ENCODE measurements at places on chromosomes 11 and 22. TPM values are rescaled to one million over a fixed set of nuclear protein-coding genes. Genes with fewer than 3 reads are reported as not detected.
A peak's percentile ranks its signal among the peaks of the same experiment; 100 is the strongest.

The C22orf42 gene
- total RNA-seq: not detected

DNA sequence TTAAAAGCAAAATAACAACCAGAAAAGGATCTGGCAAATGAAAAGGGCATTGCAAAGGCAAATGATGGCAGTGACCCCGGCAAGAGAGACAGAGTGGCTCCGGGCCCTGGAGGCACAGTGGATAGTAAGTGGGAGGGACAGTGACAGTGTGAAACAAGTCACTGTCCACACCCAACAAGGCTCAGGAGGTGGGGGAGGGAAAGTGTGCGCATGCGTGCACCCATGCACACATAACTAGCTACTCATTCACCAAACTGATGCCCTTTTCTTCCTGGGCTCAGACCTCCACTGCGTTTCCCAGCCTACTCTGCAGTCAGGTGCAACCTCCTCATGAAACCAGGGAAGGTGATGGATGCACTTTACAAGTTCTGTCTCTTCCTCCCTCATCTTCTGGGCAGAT is 108.4 kb downstream of the SHANK2 start:
- no peak overlapping the region for H3K27ac ChIP-seq
- no peaks in the 10 kb centered on the region for H3K4me1 ChIP-seq
- H3K36me3 ChIP-seq: no peaks in the 10 kb centered on the region

GRCh38 chr11:67820081-67820480 is 145.7 kb upstream of the ALDH3B2 start:
- no peak overlapping the region for H3K4me3 ChIP-seq
- no peaks in the 10 kb centered on the region for H3K4me1 ChIP-seq
- DNase-seq: peak; percentile 3
- H3K36me3 ChIP-seq: no peaks in the 10 kb centered on the region

The RAB38 gene
- total RNA-seq: 8.1 TPM

The LYVE1 gene
- total RNA-seq: 108 TPM

GRCh38 chr11:36135076-36135475 is 154.1 kb downstream of the COMMD9 start:
- no peaks in the 10 kb centered on the region for H3K4me1 ChIP-seq
- DNase-seq: no peak
- no peaks in the 10 kb centered on the region for H3K27me3 ChIP-seq
- H3K27ac ChIP-seq: no peak overlapping the region

The RBX1 gene
- 45.6 TPM for total RNA-seq

GRCh38 chr11:131770801-131771200 is 400.4 kb downstream of the NTM start:
- H3K27me3 ChIP-seq: peaks cover 6% of the 10 kb centered on the region
- H3K27ac ChIP-seq: no peak overlapping the region
- no peak for DNase-seq
- H3K4me3 ChIP-seq: no peak overlapping the region
- no peaks in the 10 kb centered on the region for H3K4me1 ChIP-seq

- H3K36me3 ChIP-seq: peaks cover 57% of the 10 kb centered on the region
- H3K27ac ChIP-seq: no peak overlapping the region
- DNase-seq: no peak
Observed at GRCh38 chr22:46286006-46286405, 10.7 kb upstream of the GTSE1 start.

The GCAT gene
- total RNA-seq: 8.8 TPM

The MADD gene
- 50.1 TPM for total RNA-seq

The FXYD2 gene
- 3.6 TPM for total RNA-seq

The DDI1 gene
- total RNA-seq: not detected

GRCh38 chr11:125228445-125228844 is 63.9 kb downstream of the PKNOX2 start:
- H3K4me1 ChIP-seq: peaks cover 12% of the 10 kb centered on the region
- no peak overlapping the region for H3K4me3 ChIP-seq
- H3K27me3 ChIP-seq: no peaks in the 10 kb centered on the region
- H3K36me3 ChIP-seq: no peaks in the 10 kb centered on the region

- H3K36me3 ChIP-seq: peaks cover 59% of the 10 kb centered on the region
- H3K27me3 ChIP-seq: no peaks in the 10 kb centered on the region
- DNase-seq: no peak
- peak overlapping the region; percentile 63 for H3K27ac ChIP-seq
- peak overlapping the region; percentile 98 for H3K4me3 ChIP-seq
Observed at GRCh38 chr11:65431451-65432099, 9.0 kb downstream of the NEAT1 start.

The NLRX1 gene
- 17.7 TPM for total RNA-seq

The OPCML gene
- total RNA-seq: not detected

The KDM4D gene
- 0.52 TPM for total RNA-seq

- no peaks in the 10 kb centered on the region for H3K27me3 ChIP-seq
- no peaks in the 10 kb centered on the region for H3K4me1 ChIP-seq
- no peak overlapping the region for H3K4me3 ChIP-seq
- no peak overlapping the region for H3K27ac ChIP-seq
- no peak for DNase-seq
Observed at GRCh38 chr11:70173018-70173417, 30.1 kb upstream of the FADD start.

The LRP4 gene
- 14.0 TPM for total RNA-seq

The TPBGL gene
- total RNA-seq: 0.64 TPM

DNA sequence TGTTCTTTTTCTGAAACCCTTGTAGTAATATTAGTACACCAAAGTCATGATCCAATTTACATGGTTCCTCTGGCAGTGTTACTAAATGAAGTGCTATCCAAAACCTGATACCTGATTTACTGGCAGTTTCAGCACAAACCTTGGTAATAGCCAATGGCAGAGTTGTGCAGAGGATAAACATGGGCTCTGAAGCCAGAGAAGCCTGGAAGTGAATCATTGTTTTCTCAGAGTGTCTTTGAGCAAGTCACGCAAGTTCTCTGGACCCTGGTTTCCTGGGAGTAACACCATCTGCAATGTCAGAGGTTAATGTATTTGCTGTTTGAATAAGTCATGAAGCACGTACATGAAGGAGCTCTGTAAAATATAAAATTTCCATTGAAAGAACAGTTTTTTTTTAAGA is 222.3 kb upstream of the NARS2 start:
- no peak for DNase-seq
- peaks cover 32% of the 10 kb centered on the region for H3K4me1 ChIP-seq
- no peak overlapping the region for H3K4me3 ChIP-seq
- no peak overlapping the region for H3K27ac ChIP-seq
- no peaks in the 10 kb centered on the region for H3K36me3 ChIP-seq

DNA sequence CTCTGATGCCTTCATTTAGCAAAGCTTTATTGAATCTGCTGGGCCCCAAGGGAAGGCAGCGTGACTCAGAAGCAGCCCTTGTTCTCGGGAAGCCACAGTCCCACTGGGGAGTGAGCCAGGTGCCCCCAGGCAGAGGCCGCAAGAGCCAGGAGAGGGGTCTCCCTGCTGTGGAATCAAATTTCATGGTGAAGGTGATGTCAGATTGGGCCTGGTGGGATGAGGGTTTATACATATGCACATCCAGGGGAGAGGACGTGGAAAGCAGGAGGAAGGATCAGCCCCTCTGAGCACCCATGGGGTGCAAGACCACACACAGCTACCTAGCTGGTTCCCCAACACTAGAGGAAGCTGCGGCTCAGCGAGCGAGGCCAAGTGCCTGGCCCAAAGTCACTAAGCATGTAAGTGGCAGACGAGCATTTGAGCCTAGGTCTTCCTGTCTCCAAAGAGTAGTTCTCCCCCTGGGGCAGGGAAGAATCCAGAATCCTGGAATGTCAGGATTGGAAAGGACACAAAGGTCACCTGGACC is 2.0 kb downstream of the SYNGR1 start:
- no peak overlapping the region for H3K27ac ChIP-seq
- no peak for DNase-seq
- no peak overlapping the region for H3K4me3 ChIP-seq
- H3K4me1 ChIP-seq: peaks cover 16% of the 10 kb centered on the region
- H3K27me3 ChIP-seq: no peaks in the 10 kb centered on the region

DNA sequence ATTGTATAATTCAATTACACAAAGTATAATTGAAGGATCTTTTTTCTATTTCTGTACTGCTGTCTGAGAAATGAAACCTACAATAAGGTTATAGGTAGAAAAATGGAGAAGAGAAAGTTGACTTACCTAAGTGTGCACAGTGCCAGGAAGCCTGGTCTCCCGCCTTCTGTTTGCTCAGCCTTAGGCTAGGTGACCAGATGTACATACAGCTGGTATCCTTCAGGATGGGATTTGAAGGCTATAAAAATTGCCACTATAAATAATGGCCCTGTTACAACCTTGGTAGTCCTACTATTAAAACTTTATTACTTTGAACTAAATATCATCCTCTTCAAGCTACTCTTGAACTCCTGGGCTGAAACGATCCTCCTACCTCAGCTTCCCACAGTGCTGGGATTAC is 19.7 kb downstream of the OR51E2 start:
- DNase-seq: no peak
- no peaks in the 10 kb centered on the region for H3K27me3 ChIP-seq
- H3K4me1 ChIP-seq: no peaks in the 10 kb centered on the region
- H3K4me3 ChIP-seq: no peak overlapping the region

- H3K36me3 ChIP-seq: no peaks in the 10 kb centered on the region
- peak; percentile 67 for DNase-seq
- no peaks in the 10 kb centered on the region for H3K27me3 ChIP-seq
- no peaks in the 10 kb centered on the region for H3K4me1 ChIP-seq
- no peak overlapping the region for H3K4me3 ChIP-seq
Observed at GRCh38 chr11:65141896-65142494, 7.7 kb upstream of the SYVN1 start.

DNA sequence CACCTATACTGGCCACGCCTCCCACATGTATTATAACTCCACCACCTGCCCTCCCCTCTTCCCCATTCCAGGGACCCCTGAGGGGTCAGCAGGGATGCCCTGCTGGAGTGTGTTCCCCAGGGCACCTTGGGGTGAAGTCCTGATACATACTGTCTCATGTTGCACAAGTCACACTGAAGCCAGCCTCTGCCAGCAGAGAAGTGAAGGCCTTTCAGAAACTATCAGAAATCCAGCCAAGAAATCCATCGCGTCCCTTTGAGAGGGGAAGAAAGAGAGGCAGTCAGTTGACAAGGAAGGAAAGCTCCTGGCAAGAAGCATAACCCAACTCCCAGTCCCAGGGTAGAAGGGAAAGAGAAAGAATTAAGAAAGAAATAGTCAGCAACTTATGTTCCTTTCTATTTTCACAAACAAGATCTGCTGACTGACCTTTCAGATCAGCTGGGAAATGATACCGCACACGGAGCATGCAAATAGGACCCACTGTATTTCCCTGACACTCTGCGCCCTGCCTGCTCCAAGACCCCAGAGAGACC is 45.2 kb downstream of the SC5D start:
- H3K4me1 ChIP-seq: peaks cover 4% of the 10 kb centered on the region
- DNase-seq: no peak
- no peaks in the 10 kb centered on the region for H3K36me3 ChIP-seq
- no peaks in the 10 kb centered on the region for H3K27me3 ChIP-seq
- H3K4me3 ChIP-seq: no peak overlapping the region

The ART5 gene
- total RNA-seq: 1.2 TPM

The HBD gene
- total RNA-seq: not detected

The C11orf97 gene
- total RNA-seq: not detected

The SLC22A12 gene
- total RNA-seq: not detected

GRCh38 chr11:85737738-85738137 is 51.7 kb upstream of the CCDC89 start:
- no peak overlapping the region for H3K4me3 ChIP-seq
- no peak for DNase-seq
- peaks cover 15% of the 10 kb centered on the region for H3K4me1 ChIP-seq
- no peak overlapping the region for H3K27ac ChIP-seq
- no peaks in the 10 kb centered on the region for H3K27me3 ChIP-seq
- H3K36me3 ChIP-seq: peaks cover 7% of the 10 kb centered on the region

DNA sequence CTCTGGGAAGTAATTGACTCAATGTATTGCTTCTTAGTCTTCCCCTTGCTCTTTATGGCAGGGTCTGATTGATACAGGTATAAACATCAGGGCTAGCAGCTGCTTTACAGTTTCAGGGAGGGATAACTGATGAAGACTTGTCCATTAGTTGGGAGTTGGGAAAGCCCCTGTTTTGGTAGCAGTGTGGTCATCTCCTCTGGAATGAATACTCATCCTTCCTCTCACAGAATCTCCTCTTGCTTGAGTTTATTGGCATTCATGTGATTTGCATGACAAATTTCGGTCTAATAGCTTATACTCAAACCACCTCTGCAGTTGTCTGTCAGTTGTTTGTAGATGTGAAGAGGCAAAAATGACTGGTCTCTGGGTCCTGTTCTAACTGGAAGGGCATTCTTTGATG is 79.7 kb downstream of the FAT3 start:
- no peak overlapping the region for H3K27ac ChIP-seq
- H3K36me3 ChIP-seq: no peaks in the 10 kb centered on the region
- DNase-seq: no peak
- no peaks in the 10 kb centered on the region for H3K4me1 ChIP-seq
- no peak overlapping the region for H3K4me3 ChIP-seq
